Stromal cell of bone marrow (primary cell): ENCODE measurements at places on chromosomes 6 and 20.

DNA sequence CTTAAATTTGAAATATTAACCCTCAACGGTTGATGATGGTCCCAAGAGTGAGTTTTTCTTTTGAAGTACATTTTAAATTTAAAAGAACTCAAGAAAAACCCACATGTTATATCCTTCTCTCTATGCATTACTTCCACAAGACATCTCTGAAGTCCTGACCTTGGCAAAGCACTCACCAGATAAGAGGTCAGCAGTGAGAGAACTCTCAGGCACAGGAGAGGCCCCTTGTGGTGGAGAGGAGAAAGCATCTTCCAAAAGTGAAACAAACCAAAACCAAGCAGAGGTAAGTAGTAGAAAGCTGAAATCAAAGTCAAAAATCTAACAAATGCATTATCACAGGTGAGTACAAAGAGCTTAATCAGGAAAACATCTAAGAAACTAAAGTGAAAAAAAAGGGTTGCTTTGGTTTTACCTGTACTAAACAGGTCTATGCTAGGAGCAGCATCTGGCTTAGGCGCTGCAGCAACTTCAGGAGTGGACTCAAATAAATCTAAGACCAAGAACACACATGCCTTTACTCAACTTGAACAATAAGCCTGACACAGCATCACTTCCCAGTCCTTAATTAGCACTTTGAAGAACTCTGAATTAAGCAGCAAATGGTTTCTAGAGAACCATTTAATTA, 80.5 kb downstream of the PRSS35 start:
- no peak for DNase-seq

DNA sequence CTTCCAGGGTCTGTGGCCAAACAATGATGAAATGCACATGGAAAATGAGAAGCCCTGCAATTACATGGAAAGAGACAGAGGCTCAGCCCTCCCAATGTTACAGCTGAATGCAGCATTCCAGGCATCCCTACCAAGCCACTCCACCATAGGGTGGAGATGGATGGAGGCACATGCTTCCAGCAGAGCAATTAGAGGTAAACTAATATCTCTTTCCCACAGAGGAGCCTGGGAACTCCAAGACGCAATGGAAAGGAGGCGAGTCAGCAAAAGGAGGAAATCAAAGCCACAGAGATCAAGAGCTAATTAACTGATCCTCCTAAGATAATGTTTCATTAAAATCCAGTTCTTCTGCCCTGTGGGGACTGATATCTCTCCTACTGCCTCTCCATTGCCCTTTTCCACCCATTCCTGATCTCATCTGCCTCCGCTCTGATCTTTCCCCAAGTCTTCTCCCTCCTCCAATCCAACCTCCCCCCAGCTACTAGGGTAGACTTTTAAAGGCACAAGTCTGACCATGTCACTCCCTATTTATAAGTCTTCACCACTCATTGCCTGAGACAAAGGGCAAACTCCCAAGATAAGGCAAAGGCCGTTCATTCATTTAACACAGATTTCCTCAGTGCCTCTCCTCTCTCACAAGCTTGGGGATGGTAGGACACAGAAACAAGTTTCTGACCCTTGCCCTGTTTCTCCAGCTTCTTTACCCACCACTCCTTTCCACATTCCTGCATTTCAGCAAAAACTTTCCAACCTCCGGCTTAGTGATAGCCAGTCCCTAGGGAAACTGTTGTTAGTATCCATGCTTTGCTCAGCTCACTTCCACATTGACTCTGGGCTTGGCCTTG, 14.3 kb upstream of the KCNB1 start:
- peak; percentile 12 for DNase-seq

DNA sequence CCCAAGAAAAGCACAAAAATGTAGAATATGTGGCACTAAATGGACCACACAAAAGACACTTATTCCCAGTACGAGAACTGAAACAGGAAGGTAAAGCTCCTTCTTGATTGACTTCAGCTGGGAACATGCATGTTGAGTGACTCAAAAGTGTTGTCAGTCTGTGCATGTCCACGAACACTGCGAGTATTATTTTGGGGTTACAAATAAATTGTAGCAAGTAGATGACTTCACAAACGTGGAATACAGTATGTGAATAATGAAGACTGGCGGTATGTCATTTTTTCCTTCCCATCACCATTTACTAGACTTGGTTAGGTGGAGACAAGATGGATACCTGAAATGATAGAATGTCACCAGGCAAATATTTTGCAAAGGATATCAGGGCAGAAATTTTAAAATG, 45.4 kb downstream of the L3MBTL3 start:
- no peak for DNase-seq

GRCh38 chr6:98925831-98926230, 21.9 kb downstream of the FBXL4 start:
- no peak for DNase-seq

DNA sequence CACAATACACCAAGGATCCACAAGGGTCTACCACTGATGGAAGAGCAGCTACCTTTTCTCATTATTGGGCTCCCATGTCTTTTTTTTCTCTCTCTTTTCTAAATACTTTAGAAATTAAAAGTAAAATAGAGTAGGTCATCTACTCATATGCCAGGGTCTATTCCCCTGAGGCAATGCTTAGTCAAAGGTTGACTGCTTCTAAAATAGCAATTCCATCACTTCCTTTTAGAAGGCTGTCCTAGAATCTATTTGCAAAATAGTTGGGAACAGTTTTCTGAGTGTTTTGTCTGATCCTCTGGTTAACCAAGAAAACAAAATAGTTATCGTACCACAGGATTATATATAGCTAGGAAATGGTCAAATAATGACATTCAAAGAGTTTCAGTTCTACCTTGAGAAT, 174.1 kb downstream of the COL21A1 start:
- DNase-seq: peak; percentile 81

- DNase-seq: no peak
These were observed 26.3 kb upstream of the RIMS4 start for GRCh38 chr20:44836601-44837120.

DNA sequence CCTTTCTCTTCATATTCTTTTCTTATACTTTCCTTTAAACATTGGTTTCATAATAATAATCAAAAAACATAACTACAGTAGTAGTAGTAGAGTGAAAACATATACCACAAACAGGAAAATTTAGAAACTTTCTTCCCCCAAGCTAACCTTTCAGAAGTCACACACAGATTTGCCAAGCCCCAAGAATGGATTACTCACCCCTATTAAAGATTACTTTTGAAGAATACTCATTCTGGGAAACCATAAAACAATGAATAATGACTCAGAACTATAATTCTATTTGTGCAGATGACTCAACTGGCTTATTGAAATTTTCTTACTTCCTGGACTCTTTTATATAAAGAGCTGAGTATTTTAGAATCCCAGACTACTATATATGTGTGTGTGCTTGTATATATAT, 119.4 kb upstream of the GJE1 start:
- DNase-seq: peak; percentile 92

DNA sequence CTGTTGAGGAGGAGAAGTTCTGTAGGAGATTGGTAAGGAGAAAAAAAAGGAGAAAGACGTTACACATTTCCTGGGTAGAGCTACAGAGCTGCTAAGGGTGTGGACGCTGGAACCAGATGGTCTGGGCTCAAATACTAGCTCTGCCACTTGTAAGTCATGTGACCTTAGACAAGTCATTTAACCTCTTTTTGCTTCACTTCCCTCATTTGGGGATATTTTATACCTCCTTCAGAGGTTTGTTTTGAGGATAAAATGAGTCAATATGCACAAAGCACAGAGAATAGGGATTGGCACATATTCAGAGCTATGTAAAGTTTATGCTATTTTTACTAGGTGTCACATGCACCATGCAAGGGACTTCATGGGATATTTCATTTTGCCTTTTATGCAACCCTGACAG, 708.8 kb downstream of the DHX35 start:
- DNase-seq: no peak

DNA sequence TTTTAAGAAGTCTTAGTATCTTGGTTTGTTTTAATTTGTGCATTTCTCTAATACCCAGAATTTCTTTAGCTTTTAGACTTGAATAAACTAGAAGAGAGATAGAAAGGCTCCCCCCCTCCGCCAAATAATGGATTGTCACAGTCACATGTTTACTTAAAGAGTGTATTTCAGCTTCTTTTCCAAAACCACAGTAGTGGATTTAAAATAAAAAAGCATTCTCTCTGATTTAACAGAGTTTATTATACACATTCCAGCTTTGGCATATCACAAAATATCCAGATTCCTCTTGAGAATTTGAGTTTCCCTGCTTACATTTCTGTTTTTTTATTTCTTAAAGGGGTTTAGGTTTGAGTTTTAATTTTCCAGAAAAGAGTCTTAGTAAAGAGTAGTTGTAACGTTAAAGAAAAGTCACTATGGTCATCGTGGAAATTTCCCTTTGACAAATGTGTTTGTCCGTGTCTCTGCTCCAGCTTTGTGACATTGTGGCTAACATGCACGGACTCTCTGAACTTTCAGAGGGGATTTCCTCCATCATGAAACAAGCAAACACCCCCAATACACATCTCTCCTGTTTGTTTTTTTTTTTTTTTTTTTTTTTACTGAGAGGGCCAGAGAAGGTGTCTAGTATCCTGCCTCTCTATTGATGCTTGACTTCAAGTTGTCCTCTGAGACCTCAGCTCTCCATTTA, 113.5 kb upstream of the SUPT3H start:
- DNase-seq: no peak

DNA sequence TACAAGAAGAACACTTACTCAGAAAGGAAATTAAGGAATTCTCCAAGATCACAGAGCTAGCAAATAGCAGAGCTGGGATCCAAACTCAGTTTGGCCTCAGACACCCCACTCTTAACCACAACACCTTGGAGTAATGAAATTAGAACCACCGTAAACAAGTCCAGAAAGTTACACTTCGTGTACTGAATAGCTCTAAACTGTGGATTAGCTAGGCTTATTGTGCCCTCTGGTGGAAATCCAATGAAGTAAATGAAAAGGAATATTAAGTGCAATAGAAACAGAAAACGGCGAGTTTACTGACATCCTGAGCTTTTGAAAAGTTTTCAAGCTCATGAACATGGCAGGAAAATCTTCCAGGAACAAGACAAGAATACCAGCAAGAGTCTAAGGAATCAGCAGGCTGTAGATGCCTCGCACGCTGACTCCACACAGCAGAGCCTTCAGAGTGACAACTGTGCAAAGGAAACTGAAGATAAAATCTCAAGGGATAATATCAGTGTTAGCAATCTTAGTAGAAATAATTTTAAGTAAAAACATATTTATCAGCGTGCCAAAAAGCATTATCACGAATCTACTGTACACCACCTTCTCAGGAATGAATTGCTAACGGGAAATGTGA, 34.6 kb downstream of the FBXO5 start:
- peak; percentile 36 for DNase-seq

GRCh38 chr6:159098636-159099106, 53.9 kb upstream of the TAGAP start:
- DNase-seq: no peak
